ENCODE measurements at places on chromosomes 3 and 15.

GRCh38 chr15:45087513-45087912 is 26.5 kb downstream of the DUOX2 start:
- DNase-seq = no peak

DNA sequence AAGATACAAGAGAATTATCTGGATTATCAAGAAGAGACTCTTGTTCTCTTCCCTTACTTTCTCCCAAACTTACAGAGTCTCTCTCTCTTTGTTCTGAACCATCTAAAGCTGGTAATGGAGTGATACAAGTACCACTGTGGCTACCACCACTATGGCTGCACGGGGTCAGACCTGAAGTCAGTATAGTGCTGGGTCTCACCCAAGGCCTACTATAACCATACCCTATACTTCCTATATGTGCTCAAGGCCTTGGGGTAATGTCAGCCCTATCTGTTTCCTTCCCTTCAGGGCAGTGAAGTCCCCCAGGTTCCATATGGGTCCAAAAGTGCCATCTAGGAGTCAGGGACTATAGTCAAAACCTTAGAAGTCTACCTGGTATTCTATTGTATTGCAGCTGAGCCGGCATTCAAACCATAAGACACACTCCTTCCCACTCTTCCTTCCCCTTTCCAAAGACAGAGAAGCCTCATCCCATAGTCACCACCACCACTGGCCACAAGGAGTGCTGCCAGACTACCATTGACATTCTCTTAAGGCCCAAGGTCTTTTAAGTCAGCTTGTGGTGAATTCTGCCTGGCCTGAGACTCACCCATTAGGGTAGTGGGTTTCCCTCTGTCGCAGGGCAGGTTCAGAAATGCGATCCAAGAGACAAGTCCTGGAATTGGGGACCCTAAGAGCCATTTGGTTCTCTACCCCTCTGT is 615.0 kb upstream of the NECTIN3 start:
- no peak for DNase-seq

- DNase-seq = no peak
Observed at GRCh38 chr3:149920119-149920518, 50.6 kb downstream of the PFN2 start.

DNA sequence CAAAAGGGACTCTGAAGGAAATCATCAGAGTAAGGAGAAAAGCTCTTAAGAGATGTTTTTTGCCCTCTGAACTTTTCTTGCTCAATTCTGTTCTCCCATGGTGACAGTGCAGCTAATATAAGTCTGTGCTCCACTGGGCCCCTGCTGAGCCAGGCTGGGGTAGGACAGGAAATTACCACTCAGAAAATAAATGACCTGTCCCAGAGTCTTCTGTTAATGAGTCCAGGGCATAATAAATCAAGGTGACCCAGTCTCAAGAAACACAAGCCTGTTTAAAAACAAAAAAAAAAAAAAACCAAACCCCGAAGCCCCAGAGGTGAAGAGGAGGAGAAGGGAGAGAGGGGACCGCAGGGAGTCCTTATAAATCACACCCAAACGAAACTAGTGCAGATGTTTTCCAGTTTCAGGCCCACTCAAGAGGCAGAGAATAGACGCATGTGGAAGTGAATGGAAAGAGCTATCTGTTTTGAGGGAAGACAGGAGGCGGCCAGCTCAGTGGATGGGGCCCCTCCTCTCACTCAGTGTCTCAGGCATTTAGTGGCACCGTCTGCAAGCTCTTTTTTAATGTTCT is 59.8 kb upstream of the BOC start:
- DNase-seq = no peak

- no peak for DNase-seq
Observed at GRCh38 chr15:99578809-99579208, 13.0 kb downstream of the MEF2A start.

GRCh38 chr15:69293741-69294615 is 4.7 kb upstream of the PAQR5 start:
- DNase-seq = no peak

DNA sequence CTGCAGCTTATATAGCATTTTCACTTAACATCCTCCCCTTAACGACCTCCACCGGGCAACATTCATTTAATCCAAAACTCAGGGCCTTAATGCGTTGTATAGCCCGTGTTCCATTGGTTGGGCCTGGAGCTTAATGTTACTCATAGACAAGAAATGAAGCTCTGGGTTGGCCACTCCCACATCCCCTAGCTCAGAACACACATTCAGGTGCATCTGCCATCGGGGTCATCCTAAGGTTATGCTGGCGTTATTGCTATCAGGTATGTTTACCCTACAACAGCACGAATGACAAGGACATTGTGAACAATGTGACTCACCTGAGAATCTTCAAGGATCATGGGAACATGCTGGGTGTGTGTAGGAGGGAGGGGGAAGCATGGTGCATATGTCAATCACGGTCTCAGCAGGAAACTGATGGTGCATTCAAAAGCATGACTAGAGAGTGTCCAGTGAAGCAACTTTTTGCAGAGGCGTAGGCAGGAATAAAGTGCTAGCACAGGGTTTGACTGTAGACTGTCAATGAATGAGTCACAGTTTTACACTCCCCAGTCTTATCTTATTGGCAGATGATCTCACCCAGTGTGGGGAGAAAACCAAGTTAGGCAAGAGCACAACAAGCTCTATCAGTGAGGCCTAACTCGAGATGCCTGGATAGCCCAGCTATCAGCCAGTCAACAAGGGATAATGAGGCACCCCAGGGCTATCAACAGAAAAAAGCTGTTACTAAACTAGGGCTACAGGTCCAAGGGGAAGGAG is 402.1 kb upstream of the MCTP2 start:
- peak; percentile 32 for DNase-seq

DNA sequence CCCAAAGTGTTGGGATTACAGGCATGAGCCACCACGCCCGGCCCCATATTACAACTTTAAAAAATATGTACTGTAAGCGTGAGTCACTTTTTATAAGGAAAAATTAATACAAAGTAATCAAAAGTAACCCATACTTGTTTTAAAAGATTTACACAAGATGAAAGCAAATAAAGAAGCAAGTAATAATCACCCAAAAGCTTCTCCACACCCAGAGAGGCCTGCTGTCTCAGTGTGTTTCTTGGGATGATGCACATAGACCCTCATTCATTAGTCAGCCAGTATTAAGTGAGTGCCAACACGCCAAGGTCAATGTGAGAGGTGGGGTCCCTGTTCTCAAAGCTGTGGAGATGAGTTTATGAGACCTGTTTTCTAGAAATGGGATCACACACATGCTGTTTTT is 12.0 kb downstream of the RPL32 start:
- no peak for DNase-seq

GRCh38 chr3:168546707-168547106 is 451.0 kb upstream of the GOLIM4 start:
- DNase-seq = no peak

GRCh38 chr3:68436619-68437401 is 495.5 kb downstream of the TAFA4 start:
- no peak for DNase-seq

DNA sequence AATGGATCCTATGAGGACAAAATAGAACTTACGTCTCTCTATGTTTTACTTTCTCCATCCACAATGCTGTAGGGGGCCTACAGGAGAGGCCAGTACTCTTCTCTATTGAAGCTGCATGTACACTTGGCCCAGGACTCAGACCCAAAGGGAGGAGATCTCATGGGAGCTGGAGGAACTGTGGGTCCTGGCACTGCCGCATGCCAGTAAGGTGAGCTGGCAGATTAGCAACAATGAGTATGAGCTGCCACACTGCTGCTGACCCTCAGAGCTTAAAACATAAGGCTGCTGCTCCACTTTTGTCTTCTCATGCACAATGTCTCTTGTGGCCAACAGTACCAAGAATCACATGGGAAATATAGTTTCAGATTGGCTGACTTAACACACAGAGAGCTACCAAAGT is 57.8 kb upstream of the TBC1D5 start:
- DNase-seq = no peak

- peak; percentile 53 for DNase-seq
Observed at GRCh38 chr3:190617185-190617584, 103.3 kb downstream of the IL1RAP start.

DNA sequence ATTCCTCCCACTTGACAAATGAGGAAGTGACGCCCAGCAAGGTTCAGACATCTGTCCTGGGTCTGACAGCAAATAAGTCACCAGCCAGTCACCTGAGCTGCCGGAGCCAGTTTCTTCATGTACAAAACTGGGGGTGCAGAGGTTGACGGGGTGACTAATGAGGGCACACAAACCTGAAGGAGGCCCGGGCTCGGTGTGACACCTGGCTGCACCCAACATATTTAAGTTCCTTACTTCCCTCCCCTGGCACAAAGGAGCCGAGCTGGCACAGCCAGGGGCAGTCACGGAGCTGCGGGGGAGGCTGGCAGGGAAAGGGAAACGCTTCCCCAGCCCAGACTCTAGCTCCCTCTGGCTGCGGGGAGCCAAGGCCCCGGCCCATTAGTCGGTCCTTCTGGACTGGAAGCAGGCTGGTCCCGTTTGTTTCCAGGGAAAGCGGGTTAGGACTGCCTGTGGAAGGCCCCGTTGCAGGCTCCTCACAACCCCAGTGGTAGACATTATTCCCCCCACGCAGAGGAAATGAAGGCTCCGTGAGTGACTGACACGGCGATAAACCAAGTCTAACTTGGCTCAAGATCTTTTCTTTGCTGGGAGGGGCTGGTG is 2.3 kb downstream of the FBXL22 start:
- DNase-seq = no peak

- no peak for DNase-seq
Observed at GRCh38 chr3:50395070-50395860, 35.9 kb upstream of the TMEM115 start.

DNA sequence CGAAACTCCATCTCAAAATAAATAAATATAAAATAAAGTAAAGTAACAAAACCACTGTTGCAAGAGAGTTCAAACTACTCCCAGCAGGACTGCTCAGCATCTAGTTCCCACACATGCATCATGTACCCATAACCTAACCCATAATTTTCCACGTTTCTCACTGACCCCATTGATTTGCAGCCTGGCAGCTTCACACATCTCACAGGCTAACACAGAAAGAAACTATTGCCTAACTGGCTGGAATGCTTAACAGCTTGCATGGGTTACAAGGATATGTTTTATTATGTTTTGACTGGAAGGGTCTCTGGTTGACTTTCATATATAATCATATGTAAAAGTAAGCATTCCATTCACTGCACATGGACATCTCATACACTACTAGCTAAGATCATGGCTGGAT is 55.6 kb upstream of the TBC1D23 start:
- no peak for DNase-seq

- DNase-seq = no peak
Observed at GRCh38 chr3:45665101-45665572, 24.1 kb upstream of the SACM1L start.
